ENCODE measurements at places on chromosomes 2 and 18. TPM values are rescaled to one million over a fixed set of nuclear protein-coding genes. Genes with fewer than 3 reads are reported as not detected.

Gene CDH19
- not detected for total RNA-seq

Gene PROC
- total RNA-seq, result 1.3 TPM

Gene ZNF514
- 4.8 TPM for total RNA-seq

Gene ARHGAP28
- total RNA-seq, result 1.4 TPM

Gene CCNT2
- 10.6 TPM for total RNA-seq

Gene DLX1
- total RNA-seq, result not detected

Gene IL36G
- total RNA-seq, result 15.7 TPM

Gene LIMS2
- total RNA-seq, result not detected

Gene CROCC2
- not detected for total RNA-seq

Gene RAD51AP2
- total RNA-seq, result 0.14 TPM

Gene ANKRD29
- 4.0 TPM for total RNA-seq

Gene AMER3
- not detected for total RNA-seq

Gene IL36RN
- total RNA-seq, result 11.6 TPM

Gene ANTXR1
- total RNA-seq, result 11.4 TPM

Gene PXDN
- 57.2 TPM for total RNA-seq

Gene CD8B
- not detected for total RNA-seq

Gene PROM2
- total RNA-seq, result 53.7 TPM

Gene SYT4
- not detected for total RNA-seq

Gene WDR33
- total RNA-seq, result 19.2 TPM

Gene CIAO1
- total RNA-seq, result 119 TPM

Gene POTEI
- not detected for total RNA-seq

Gene GMPPA
- total RNA-seq, result 24.4 TPM

Gene SIX3
- not detected for total RNA-seq

Gene HPCAL1
- total RNA-seq, result 37.9 TPM

Gene FANCL
- total RNA-seq, result 14.2 TPM

Gene UGT1A10
- total RNA-seq, result not detected

Gene SPP2
- total RNA-seq, result not detected

Data from airway epithelial cell (primary cell).